ENCODE measurements at places on chromosomes 5 and 9.
A peak's percentile ranks its signal among the peaks of the same experiment; 100 is the strongest.

DNA sequence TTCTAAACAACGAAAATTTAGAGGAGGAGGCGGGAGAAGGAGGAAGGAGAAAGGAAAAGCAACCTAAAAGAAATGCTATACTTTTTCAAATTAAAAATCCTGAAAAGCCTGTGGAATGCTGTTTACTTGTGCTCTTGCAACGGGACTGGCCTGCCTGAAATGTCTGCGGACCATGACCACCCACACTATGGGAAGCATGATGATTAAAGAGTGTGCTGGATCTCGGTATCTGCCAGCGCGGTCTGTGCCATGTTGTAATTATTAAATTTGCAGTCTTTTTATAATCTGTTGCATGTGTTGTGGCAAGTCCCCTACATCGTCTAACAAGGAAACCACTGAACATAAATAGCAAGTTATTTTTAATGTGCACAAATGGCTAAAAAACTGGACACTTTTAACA is 111.4 kb downstream of the FANCC start:
- peak; percentile 51 for DNase-seq

GRCh38 chr5:95027151-95027721 is 257.7 kb downstream of the MCTP1 start:
- peak; percentile 17 for DNase-seq

- DNase-seq = no peak
Observed at GRCh38 chr5:177350776-177351391, 584 bp downstream of the LMAN2 start.

GRCh38 chr9:97348871-97349270 is 41.4 kb downstream of the CCDC180 start:
- no peak for DNase-seq

- no peak for DNase-seq
Observed at GRCh38 chr9:99595796-99596195, 225.9 kb upstream of the NR4A3 start.

DNA sequence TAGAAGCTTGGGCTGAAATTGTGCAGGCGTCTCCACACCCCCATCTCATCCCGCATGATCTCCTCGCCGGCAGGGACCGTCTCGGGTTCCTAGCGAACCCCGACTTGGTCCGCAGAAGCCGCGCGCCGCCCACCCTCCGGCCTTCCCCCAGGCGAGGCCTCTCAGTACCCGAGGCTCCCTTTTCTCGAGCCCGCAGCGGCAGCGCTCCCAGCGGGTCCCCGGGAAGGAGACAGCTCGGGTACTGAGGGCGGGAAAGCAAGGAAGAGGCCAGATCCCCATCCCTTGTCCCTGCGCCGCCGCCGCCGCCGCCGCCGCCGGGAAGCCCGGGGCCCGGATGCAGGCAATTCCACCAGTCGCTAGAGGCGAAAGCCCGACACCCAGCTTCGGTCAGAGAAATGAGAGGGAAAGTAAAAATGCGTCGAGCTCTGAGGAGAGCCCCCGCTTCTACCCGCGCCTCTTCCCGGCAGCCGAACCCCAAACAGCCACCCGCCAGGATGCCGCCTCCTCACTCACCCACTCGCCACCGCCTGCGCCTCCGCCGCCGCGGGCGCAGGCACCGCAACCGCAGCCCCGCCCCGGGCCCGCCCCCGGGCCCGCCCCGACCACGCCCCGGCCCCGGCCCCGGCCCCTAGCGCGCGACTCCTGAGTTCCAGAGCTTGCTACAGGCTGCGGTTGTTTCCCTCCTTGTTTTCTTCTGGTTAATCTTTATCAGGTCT is at the start of gene C9orf72:
Gene C9orf72, minus strand, starts transcription at position 564 of the 716 bp plus-strand sequence. CDS start 6,361 bp downstream, outside the sequence.
- DNase-seq = no peak

DNA sequence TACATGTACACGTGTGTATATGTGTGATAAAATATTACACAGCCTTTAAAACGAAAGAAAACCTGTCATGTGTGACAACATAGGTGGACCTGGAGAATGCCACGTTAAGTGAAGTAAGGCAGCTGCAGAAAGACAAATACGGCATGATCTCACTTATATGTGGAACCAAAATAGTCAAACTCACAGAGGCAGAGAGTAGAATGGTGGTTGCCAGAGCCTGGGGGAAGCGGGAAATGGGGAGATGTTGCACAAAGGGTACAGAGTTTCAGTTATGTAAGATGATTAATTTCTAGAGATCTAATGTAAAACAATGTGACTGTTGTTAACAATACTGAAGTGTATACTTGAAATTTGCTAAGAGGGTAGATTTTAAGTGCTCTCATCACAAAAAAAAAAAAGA is 34.8 kb downstream of the ADAMTS12 start:
- no peak for DNase-seq

GRCh38 chr5:91486638-91487037 is 103.5 kb upstream of the ARRDC3 start:
- peak; percentile 43 for DNase-seq

GRCh38 chr9:123590499-123590898 is 234.5 kb downstream of the CRB2 start:
- DNase-seq = no peak

GRCh38 chr9:95460518-95461164 is 56.1 kb downstream of the PTCH1 start:
- peak; percentile 5 for DNase-seq

DNA sequence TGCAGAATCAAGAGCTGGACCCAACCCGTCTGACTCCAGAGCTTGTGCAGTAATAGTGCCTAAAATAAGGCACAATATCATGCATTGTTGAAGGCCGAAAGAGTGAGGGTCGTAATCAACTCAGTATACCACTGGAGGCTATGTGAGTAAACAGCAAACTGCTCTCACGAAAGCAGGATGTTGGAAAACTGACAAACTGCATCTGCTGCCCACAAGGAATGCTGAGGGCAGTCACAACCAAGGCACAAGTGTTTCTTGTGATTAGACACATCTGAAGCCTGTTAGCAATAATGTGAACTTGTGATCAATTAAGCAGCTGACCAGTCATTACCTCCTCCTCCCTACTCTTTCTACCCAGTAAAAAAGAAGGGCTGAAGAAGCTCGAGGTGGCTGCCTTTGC is 48.8 kb downstream of the TRPM3 start:
- DNase-seq = no peak

DNA sequence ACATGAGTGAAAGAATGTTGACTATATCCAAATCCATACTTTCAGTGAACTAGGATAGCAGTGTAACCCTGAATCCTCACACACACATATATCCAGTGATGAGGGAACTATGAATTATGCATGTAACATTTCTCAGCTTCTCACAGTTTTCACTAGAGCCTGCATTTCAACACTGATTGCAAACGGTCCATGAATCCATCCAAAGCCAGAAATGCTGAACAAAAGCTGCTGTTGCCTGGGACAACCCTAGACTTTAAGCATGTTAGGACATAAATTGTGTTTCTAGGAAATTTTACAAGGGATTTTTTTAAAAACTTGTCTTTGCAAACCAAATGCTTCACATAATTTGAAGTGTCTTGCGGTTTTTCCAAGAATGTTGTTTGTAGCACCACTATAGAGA is 2010.0 kb upstream of the WWC1 start:
- DNase-seq = no peak

DNA sequence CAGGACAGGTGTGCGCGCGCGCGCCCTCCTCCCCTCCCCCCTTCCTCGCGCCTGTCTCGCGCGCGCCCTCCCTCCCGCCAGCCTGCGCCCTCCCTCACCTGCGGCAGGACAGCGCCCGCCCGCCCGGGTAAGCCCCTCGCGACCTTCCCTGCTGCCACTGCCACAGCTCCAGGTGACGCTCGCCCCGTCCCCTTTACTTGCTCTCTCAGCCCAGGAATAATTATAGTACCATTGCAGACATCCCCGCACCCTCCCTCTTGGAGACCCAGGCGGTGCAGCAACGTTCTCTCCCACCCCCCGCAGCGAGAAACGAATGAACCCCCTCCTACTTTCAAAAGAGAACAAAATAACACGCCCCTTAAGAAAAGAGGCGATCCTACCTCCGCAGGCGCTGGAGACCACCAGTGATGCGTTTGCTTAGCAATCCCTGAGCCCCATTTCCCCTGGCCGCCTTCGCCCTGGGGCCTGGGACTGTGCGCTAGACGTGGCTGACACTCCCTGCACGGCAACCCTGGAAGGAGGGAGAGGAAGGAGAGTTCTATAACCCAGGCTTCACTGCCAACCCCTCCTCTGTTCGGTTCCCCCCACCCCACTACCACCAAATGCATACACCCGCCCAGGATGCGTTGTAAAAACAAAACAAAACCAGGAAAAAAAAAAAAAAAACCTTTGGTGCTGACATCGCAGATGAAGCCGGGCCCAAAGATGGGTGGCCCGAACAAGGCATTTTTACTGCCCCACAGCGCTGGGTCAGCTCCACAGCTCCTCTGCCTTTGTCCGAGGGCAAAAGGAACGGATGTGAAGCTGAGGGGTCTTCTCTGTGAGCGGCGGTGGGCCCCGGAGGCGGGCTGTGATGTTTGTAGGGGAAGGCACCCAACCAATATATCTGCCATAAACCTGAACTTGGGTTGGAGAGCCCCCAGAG is 5.6 kb upstream of the PURA start:
- no peak for DNase-seq

GRCh38 chr5:31844622-31845345 is 205.9 kb downstream of the PDZD2 start:
- no peak for DNase-seq

- no peak for DNase-seq
Observed at GRCh38 chr9:29393064-29393463, 1819.8 kb upstream of the C9orf72 start.

DNA sequence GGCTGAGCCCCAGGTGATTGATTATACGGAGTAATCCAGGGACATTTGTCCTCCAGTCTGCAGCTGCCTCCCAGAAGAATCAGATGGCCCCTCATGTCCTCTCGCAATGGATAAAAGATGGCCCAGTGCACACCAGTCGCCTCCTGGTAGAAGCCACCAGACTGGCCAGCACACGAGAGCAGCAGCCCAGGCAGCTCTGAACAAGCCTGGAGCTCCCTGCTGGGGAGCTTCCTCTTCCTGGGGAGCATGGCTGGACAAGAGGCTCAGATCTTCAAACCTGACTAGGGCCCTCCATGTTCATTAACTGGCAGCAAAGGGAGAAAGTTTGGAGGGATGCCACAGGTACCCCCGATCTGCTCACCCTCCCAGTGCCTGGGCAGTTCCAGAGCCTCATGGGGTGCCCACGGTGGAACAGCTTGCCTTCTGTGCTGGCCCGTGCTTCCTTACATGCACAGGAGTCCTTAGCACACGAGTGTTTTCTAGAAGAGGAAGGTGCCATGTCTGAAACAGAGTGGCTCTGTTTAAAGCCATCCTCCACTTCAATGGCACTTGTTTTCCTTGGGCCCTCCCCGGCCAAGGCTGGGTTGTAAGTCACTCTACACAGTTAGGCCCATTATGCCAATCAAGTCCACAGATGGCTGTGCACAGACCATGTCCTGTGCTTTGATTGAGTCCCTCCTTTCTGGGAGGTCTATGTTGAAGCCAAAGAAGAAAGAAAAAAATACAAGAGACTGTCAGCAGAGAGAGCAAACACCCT is 75.6 kb downstream of the PRRT1B start:
- no peak for DNase-seq

- peak; percentile 96 for DNase-seq
Observed at GRCh38 chr5:116032094-116032517, at the start of gene ARL14EPL. ARL14EPL (plus strand) TSS chr5:116032472; CDS start chr5:116051466, 18,994 bp downstream.

- no peak for DNase-seq
Observed at GRCh38 chr9:18368206-18368605, 105.7 kb upstream of the ADAMTSL1 start.

- DNase-seq = no peak
Observed at GRCh38 chr5:56493766-56494165, 260.6 kb upstream of the ANKRD55 start.

GRCh38 chr9:126347093-126347492 is 20.5 kb downstream of the MVB12B start:
- DNase-seq = no peak

DNA sequence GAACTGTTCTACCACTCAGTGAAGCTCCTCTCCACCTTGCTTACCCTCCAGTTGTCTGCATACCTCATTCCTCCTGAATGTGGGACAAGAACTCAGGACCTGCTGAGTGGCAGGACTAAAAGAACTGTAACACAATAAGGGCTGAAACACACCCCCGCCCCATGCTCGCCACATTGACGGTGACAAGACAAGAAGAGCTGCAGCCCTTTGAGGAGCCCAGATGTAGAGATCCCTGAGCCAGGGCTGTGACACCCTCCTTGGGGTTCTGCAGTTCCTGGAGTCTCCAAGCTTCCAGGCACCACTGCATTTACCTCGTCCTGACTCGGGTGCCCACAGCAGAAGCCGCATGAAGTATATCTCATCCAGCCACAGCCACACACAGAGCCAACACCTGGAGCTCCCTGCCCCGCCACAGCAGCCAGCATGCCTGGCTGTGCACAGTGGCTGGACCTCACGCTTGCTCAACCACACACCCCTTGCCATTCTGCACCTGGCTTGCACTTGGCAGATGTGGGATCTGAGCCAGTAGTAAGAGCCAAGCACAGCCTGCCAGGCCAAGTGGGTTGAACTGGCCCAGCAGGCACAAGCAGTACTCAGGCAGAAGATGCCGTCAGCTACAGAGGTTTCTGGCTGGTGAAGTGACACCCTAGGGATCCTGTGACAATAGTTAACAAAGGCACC is 166.1 kb downstream of the RNF180 start:
- no peak for DNase-seq

- no peak for DNase-seq
Observed at GRCh38 chr5:61659221-61659696, 327.2 kb downstream of the ZSWIM6 start.

GRCh38 chr5:168047043-168047668 is 244.3 kb upstream of the WWC1 start:
- DNase-seq = peak; percentile 29

DNA sequence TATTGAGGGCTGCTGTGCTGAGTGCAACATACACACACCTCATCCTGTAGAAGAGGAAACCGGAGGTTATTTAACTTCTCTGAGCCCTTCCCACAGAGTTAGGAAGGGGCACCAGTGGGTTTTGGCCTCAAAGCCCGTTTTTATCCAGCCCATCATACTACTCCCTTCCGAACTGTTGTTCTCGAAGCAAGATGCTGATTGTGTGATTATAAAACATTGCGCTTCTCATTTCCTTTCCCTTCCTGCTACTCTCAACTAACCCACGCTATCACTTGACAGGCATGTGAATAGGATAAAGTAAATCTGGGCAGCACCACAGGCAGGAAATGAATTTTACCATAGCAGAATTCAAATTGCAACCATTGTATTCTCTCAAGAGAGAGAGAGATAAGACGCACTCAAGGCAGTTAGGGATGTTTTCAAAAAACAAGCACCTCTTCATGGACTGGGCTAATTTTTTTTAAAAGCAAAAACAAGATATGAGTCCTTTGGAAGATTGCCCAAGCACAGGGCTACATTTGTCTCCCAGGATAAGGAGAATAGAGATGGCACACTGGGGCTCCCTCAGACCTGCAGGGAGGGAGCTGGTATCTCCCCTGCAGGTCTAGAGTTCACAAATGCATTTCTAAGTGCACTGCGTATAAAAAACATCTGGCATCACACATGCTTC is 52.6 kb downstream of the GNA14 start:
- peak; percentile 26 for DNase-seq

- no peak for DNase-seq
Observed at GRCh38 chr5:32850817-32851496, 139.8 kb downstream of the NPR3 start.

DNA sequence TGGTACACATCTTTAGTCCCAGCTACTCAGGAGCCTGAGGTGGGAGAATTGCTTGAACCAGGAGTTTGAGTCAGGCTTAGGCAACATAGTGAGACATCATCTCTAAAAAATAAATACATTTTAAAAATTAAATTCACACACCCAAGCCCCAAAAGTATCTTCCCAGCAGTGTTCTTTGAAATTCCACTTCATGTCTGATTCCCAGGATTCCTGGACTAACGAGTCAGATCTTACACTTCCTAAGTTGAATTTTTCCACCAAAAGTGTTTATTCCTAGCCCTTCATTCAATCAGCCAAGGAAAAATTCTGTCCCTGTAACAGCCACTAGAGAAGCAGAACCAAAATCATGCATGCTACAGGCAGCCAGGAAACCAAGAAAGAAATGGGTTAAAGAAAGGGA is 970.9 kb downstream of the EFNA5 start:
- DNase-seq = no peak

Measured in iris pigment epithelial cell (primary cell).